ENCODE measurements at places on chromosomes 1 and 21.

- no peak for DNase-seq
Measured at GRCh38 chr1:17355898-17356297, 16.1 kb upstream of the PADI6 start.

DNA sequence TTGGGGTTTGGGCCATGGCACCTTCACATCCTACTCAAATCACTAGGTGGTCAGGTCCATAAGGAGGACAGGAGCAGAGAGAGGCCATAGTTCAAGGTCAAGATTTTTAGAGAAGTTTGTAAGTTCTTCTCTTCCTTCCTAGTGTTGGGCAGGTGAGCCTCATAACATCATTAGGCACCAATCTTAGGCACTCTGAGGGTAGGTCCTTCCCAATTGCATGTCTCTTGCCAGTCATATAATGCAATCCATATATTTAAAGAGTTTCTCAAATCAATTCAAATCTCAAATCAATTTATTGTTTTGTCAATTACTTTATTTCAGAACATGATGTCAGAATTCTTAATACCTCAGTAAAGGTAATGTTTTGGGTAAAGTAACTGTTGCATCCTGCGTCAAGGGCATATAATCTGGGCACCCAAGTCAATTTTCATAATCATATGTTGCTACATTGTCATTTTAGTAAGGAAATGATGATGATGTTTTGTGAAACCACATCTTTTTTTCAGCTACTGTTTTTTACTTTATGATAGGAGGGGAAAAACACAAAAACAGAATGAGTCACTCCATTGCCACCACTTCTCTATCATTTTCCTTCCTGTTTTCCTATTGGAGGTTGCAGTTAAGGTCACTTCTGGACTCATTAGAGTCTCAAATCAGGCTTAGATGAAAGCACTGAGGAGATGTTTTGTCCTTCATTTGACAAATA lies 122.7 kb downstream of the UCHL5 start:
- no peak for DNase-seq

- DNase-seq, result no peak
Measured at GRCh38 chr1:3560981-3561380, 50.3 kb downstream of the MEGF6 start.

DNA sequence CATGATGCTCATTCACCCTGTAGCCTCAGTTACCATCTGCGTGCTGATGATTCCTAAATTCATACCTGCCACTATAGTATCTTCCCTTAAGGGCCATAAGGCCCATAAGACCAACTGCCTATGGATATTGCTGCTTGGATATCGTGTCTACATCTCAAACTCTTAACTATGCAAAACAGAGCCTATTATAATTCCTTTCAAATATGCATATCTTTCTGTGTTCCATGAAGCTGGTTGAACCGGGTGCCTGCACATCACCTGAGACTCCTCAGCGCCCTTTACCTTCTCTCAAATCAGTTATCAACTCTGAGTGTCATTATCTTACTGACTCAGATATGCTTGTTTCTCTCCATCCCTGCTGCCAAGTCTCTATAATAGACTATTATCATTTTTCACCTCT lies 311.2 kb downstream of the PAPPA2 start:
- no peak for DNase-seq

- DNase-seq, result no peak
Measured at GRCh38 chr1:36119456-36119855, 5.6 kb downstream of the COL8A2 start.
